ENCODE measurements at places on chromosomes 4 and X.
A peak's percentile ranks its signal among the peaks of the same experiment; 100 is the strongest.

DNA sequence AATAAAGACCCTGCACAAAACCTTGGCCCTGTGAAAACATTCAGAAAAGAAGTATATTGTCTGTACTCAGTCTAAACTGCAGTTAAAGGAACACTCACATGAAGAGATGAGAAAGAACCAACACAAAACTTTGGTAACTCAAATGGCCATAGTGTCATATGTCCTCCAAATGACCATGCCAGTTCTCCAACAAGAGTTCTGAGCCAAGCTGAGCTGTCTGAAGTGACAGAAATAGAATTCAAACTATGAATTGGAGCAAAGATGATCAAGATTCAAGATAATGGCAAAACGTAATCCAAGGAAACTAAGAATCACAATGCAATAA is 739.3 kb upstream of the NDST4 start:
- DNase-seq: no peak

GRCh38 chrX:135985973-135986310 is 707 bp downstream of the SLC9A6 start:
- DNase-seq: no peak

GRCh38 chr4:77930876-77931275 is 68.2 kb downstream of the MRPL1 start:
- DNase-seq: no peak

- no peak for DNase-seq
These were observed 101.6 kb downstream of the HUWE1 start for GRCh38 chrX:53584891-53585290.

DNA sequence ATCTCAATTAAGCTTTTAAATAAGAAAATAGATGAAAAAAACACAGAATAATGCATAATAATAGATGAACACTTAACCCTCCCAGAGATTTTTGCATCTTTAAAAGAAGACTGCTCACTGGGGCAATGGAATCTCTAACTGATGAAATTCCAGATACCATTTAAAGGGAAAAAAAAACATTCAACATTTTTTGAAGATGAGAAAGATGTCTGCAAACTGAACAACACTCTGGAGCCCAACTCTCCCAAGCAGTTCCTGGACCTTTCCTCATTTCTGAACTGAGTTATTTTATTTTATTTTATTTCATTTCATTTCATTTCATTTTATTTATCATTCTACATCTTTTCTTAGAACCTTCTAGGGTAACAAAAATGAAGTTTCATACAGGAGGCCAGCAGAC is 90.7 kb downstream of the CORIN start:
- no peak for DNase-seq

DNA sequence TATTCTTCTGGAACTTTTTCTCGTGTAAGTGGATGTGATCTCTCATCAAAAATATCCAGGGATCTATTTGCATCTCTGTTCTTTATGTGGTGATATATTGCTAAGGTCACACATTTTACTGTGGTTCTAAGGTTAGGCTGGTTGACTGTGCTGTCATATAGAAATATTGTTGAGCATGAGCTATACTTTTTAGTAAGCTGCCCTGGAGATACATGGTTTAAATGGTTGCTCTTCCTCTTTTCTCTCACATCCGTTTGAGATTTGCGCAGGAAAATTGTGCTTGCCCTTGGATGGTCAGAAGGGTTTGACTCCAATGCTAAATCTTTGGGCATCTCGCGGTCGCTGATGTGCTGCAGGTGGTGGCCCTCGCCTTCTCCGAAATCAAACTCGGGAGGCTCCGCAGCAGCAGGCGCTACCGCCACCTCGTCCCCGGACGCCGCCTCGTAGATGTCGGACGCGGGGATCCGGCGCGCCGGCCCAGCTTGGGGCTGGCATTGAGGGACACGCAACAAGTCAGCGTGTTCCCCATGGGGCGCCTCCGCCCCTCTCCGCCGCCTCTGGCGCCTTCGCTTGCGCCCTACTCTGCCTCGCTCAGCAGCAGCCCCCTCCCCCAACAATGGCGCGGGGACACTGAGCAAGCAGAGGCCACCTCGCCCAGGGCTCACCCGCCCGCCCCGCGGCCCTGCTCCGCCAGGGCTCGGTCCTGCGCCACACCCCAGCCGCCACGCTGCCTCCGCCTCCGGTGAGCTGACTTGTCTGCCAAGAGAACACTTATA is 154.5 kb downstream of the MSN start:
- peak; percentile 33 for DNase-seq

- no peak for DNase-seq
These were observed 21.7 kb downstream of the PJA1 start for GRCh38 chrX:69143530-69143929.

- no peak for DNase-seq
These were observed 68.9 kb downstream of the TMEM131L start for GRCh38 chr4:153534792-153535629.

- DNase-seq: no peak
These were observed 11.5 kb downstream of the PPP2R2C start for GRCh38 chr4:6460876-6461275.

- DNase-seq: peak; percentile 25
These were observed 27.0 kb downstream of the EIF2S3 start for GRCh38 chrX:24081661-24082154.

- DNase-seq: peak; percentile 11
These were observed 33.1 kb downstream of the PDK3 start for GRCh38 chrX:24498181-24498580.

- no peak for DNase-seq
These were observed 68.4 kb downstream of the MFAP3L start for GRCh38 chr4:169957785-169958184.

- DNase-seq: no peak
These were observed 50.4 kb downstream of the ALG13 start for GRCh38 chrX:111731351-111731750.

DNA sequence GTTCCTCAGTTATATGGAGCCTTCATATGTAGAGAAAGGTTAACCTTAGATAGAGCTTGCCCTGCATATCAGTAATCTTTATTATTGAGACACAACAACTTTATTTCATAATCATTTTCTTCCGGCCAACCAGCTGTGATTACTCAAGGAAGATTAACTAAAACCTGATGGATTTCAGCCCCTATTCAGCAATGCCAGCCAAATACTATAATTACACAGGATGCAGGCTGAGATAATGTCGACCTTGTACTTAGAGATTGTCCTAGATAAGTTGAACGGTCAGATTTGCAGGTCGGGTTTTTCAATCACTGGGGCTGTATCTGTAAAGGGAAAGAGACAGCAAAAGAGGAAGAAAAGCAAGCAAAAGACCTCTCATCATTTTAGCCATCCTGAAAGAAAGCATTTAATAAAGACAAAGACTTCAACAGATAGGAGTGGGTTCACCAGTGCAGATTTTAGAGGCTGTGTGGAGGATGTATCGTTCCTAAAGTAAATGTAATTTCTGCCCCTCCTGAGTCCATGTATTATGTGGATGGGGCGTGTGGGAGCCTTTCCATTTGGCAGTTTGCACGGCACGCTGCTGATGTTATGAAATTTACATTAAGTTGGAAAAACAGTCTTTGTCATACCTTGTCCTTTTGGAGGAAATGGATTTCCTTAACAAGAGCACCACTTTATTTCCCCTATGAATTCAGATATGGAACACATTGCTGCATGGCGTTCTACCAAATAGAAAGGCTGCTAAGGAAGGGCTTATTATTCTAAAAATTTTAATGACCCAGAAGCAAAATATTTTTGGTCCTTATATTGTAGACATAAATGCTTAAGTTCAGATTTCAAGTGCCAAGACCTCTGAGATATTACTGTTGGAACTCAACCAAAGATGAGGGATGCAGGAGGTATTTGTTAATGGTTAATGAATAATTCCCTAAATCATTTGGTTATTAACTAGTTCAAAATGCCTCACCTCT is 496.7 kb downstream of the SPRY1 start:
- DNase-seq: no peak

DNA sequence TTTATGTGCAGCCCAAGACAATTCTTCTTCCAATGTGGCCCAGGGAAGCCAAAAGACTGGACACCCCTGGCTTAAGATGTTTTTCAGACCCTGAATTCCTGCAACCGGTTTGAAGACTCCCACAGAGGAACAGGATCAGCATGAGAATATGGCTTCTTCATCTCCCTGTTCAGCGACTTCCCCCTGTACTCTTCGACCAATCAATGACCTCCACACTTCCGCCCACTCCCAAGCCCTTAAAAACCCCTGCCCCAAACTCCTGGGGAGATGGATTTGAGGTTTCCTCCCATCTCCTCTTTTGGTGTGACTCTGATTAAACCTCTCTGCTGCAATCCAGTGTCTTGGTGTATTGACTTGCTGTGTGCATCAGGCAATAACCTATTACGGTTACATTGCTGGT is 344.4 kb downstream of the NR3C2 start:
- no peak for DNase-seq

- no peak for DNase-seq
These were observed 75.9 kb upstream of the ENPEP start for GRCh38 chr4:110400086-110400485.

- DNase-seq: no peak
These were observed 95.7 kb downstream of the DCLK2 start for GRCh38 chr4:150173982-150174398.

- no peak for DNase-seq
These were observed 289.2 kb downstream of the LDB2 start for GRCh38 chr4:16609170-16609758.

DNA sequence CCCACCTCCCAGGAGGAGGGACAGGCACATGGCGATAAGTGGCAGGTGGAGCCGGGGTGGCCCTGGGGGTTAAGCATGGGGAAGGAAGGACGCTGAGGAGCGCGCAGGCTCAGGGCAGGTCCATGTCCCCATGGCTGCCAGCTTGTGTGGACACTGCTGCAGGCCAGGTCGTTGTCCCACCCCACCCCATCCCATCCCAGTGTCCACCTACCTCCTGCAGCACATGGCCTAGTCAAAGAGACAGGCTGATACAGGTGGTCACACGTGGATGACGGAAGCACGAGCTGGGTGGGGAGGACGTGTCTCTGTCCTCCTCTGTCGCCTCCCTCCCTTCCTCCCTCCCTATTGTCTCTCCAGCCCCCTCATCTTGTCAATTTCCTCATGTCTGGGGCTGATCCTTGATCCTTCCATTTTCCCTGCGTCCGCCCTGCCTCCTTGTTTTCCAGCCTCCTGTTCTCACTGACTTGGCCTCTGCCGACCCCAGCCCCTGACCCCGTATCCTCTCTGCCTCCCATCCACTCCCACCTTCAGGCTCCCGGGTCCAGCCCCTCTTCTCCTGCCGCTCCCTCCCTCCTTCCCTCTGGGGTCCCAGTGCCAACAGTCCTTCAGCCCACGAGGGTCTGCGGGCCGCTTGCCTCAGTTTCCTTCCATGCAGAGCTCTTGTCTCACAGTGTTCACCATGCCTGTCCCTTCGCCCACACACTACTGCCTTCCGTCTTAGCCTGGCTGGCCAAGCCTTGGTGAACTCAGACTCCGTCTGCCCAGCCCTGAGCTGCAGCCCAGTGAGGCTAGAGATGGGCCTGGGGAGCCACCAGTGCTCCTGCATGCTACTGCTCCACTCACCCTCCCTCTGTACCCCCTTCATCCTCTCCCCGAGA is 15.5 kb upstream of the ADD1 start:
- no peak for DNase-seq

GRCh38 chrX:13652287-13652793 is 601 bp upstream of the TCEANC start:
- DNase-seq: no peak

DNA sequence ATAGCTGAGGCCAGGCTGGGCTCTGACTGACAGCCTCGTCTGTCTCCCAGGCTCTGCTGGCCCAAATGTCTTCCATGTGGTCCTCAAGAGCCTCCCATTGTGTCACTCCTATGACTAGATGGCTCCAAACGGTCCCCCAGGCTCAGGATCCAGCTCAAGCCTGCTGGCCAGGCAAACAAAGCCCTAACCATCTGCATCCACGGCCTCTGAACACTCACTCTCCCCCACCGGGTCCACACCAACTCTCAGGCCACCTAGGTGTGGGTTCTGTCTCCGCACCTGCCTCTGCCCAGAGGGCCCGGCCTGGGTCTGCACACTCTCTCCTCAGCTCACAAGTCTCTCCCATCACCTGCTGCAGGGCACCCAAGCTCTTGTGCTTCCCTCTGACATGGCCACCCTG is 52.9 kb downstream of the JAKMIP1 start:
- no peak for DNase-seq

- no peak for DNase-seq
These were observed 17.4 kb downstream of the BBS12 start for GRCh38 chr4:122749704-122750454.
